ENCODE measurements at places on chromosomes 6 and 20.

- DNase-seq, result no peak
Observed at GRCh38 chr6:166266336-166266735, 41.9 kb downstream of the PRR18 start.

DNA sequence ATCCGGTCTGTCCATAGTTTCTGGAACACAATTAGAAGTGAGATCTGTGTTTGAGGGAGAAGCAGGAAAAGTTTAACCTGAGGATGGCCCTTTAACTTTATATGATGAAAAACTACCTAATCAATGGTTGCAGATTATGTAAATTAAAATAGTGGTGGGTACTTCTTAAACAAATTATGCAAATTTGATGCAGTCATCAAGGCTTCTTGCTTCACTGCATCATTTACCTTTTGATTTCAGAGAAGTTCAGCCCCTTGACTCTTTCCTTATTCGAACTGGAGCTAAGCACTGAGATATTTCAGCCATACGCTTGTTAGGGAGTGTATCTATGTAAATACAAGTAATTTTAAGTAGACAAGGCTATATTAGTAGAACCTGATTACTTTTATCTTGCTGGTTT, 73.8 kb downstream of the JARID2 start:
- DNase-seq, result no peak

DNA sequence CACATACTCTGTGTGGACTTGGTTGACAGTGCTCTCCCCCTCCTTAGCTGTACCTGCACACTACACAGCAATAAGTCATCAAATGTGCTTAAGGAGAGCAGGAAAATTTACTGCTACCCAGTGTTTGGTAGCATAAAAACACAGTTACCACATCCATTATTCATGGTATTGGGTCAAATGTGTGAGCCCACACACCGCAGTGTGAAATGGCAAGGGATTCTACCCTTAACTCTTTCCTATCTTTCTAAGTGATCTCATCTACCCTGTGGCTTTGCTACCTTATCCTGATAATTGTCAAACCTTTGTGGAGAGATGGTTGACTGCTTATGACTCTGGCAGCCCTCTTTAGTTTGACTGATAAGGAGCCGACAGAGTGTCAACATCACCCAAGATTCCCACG, 47.6 kb downstream of the STX11 start:
- DNase-seq, result no peak

GRCh38 chr6:148971031-148971927, 224.4 kb downstream of the UST start:
- DNase-seq, result no peak

GRCh38 chr6:100426241-100426640, 38.5 kb downstream of the SIM1 start:
- DNase-seq, result no peak

DNA sequence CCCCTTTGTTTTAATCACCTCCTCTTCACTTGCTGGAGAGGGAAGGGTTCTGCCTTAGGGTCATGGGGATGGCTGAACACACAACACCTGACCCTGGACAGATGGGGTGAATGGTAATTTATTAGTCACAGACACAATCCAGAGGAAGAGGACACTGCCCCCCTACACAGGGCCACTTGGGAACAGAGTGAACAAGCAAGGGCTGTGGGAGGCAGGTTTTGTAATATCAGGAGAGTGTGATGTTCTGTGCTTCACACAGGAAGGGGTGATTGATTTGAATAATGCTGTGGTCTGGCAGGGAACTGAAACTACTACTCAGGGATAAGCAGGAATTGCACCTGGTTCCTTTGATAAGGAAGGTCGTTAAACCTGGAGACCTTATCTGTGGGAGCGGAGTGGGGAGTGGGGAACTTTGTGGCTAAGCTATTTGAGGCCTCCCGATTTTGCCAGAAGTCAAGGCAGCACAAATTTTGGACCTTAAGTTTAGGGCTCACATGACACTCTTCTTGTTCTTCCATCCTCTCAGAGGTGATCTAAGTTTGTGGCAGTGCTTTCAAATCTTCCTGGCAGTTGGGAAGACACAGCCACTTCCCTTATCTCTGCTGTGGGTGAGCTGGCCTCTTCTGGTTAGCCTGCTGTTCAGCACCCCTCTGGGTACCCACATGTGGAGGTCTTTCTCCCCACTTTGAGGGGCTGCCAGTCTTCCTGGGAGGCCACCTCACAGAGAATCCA, 77.8 kb downstream of the CD164 start:
- no peak for DNase-seq

DNA sequence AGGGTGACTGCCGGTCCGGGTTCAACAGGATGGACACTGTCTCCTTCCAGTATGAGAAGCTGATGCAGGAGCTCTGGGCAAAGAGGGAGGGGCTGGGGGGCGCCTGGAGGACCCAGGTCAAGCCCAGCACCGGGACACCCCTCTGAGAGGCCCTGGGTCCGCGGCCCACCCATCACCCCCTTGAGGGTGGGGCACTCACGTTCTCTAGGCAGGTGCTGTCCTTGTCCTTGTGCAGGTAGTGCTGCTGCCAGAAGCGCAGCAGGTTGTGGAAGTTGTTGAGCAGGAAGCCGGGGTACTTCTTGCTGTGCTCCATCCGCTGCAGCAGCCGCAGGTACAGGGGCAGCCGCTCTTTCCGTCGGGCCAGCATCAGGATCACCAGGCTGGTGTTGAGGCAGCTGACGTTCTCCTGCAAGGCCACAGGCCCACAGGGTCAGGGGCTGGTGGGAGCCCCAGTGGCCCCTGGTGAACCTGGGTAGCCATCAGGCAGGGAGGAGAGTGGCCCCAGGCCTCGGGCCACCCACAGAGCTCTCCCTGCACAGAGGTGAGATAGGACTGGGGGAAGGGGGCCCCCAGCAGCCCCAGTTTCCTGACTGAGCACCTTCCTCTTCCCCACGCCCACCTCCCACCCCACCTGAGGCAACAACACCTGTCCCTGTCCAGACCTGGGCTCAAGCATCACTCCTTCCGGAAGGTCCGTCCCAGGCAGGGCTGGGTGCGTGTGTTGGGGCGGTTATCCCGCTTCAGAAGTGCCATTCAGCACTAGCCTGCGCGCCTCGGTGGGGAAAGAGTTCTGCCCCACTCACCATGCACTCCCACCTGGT, 47.8 kb downstream of the MYH7B start:
- no peak for DNase-seq

DNA sequence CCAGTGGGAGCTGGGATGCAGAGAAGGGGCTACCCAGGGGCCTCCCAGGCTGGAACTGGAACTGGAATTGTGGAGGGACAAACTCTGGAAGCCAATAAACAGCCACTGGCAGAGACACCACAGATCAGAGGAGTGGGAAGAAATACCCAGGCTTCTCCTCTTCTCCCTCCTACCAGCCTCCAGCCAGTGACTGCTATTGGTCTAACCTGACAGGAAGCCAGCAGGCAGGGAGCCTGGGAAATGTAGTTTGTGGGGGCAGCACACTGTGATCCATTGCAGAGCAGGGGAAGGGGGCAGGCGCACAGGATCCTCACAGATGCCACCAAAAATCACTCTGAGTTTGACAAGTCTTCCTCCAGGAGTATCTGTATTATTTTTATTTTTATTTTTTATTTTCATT, 12.1 kb upstream of the MLN start:
- no peak for DNase-seq

DNA sequence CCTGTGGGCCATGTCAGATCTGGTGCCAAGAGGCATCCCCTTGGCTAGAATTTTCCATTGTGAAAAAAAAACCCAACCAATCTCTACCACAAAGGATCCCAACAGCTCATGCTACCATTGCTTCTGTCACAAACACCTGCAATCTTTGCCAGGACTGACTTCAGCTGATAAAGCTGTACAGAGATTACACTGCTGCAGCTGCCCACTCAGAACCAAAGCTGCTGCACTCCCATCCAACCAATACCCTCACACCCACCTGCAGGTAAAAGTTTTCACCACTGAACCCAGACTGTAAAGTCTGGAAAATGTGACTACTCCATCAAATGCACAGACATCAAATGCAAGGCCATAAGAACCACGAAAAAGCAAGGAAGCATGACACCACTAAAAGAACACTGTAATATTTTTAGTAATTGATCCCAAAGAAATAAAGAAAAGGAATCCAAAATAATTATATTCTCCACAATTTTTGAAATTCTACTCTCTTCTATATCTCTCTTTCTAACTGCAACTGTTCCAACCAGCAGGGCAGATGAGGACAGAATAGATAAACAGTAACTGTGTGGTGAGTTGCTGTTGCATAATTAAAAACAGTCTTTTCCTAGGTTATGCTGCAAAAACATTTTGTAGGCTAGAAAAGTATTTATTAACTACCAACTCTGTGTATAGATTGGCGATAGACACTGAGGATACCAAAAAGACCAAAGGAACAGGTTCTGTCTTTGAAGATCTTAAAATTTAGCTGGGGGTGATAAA, 128.0 kb upstream of the MCHR2 start:
- no peak for DNase-seq

DNA sequence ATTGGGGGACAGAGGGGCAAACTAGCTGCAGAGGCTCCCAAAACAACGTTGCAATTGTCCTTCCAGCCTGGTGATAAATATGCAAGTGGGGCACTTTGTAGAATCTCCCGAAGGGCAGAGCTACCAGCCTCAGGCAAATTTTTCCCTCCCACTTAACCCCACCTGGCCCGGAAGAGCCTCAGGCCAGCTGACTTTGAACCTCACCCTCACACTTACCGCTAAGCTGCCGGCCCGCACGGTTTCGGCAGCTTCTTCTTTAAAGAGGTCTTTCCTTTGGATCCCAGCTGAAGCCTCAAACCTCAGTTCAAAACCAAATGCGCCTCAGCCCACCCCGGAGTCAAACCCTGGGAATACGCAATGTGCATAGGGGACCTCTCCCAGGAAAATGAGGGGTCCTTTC, 2.5 kb downstream of the OVOL2 start:
- no peak for DNase-seq

DNA sequence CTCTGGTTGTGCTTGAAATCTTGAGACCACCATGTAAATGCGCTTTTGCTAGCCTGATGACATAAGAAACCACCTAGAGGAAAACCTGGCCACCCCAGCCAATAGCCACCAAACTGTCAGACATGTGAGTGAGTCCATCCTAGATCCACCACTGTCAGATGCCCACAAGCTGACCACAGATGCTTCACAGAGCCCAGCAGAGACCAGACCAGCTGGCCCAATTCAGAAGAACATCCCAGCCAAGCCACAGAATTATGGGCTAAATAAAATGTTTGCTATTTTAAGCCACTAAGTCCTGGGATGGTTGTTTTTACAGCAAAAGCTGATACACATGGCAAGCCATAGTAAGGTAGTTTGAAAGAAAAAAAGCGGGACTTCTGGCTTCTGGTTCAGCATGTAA, 425.3 kb downstream of the KIF16B start:
- no peak for DNase-seq

DNA sequence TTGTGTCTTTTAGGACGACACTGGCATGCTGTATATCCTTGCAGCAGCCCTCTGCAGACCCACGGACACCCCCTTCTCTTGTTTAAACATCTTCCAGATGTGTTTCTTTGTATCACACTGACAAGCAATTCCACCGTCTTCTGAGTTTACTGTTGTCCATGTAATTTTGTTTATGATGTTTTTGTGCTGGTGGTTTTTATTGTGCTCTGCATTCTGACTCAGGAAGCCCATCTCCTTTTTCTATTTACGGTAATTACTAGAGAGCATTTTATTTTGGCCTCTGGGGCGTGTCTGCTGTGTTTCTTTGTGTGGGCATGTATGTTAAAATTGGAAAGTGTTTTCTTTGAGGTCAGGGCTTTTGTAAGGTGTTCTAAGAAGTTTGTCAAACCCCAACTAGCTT, 111.9 kb downstream of the JARID2 start:
- no peak for DNase-seq

GRCh38 chr6:10397756-10398445, 17.0 kb downstream of the TFAP2A start:
- DNase-seq, result no peak

GRCh38 chr20:326645-327185, 1.4 kb downstream of the SOX12 start:
- no peak for DNase-seq

- DNase-seq, result no peak
Observed at GRCh38 chr20:17210387-17210786, 16.5 kb upstream of the PCSK2 start.

- DNase-seq, result no peak
Observed at GRCh38 chr20:59825563-59825920, 107.9 kb downstream of the SYCP2 start.

DNA sequence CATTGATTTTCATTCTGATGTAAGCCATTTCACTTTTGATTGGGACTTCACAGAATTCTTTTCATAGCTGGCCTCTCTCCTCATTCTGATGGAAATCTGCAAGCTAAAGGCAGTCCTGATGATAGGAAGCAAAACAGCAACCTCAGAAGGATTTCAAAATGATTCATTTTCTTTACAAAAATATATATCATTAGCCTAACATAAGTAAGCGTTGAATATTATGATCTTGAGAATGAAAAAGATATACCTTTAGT, 143.1 kb upstream of the GJE1 start:
- no peak for DNase-seq

DNA sequence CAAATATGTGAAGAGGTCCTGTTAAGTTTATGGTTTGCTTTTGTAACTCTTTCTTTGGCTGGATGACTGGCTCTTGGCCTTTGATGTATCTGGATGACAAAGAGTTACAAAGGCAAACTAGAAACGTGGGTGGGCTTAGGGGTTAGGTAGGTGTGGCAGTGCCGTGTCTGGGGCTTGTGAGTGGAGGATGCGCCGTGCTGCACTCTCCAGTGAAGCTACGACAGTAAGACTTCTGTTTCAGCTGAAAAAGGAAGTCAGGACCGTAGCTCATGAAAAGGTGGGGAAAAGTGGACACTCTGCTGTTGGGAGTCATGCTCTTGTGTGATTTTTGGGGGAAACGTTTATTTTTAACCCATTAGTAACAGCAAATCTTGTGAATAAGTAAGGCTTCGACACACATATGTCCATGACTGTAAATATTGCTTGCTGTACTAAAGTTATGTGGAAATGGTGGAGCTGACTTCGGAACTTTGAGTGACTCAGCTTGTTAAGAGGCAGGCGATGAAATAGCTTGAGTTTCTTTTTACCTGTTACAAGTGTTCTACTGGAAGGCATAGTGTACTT, 45.6 kb downstream of the DUSP22 start:
- DNase-seq, result no peak

DNA sequence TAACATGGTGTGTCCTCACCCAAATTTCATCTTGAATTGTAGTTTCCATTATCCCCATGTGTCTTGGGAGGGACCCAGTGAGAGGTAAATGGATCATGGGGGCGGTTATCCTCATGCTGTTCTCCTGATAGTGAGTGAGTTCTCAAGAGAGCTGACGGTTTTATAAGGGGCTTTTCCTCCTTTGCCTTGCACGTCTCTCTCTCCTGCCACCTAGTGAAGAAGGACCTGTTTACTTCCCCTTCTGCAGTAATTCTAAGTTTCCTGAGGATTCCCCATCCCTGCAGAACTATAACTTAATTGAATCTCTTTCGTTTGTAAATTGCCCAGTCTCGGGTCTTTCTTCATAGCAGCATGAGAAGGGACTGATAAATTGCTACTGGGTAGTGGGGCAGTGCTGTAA, 789.3 kb downstream of the FRK start:
- DNase-seq, result no peak

GRCh38 chr6:104603108-104603745, 256.5 kb downstream of the HACE1 start:
- DNase-seq, result no peak

GRCh38 chr6:129766959-129767728, 57.2 kb upstream of the ARHGAP18 start:
- DNase-seq, result no peak

- DNase-seq, result no peak
Observed at GRCh38 chr6:106804346-106805335, 169.9 kb downstream of the CD24 start.
